ENCODE measurements at places on chromosomes 11 and 22. TPM values are rescaled to one million over a fixed set of nuclear protein-coding genes. Genes with fewer than 3 reads are reported as not detected.
A peak's percentile ranks its signal among the peaks of the same experiment; 100 is the strongest.

Gene RASD2
- total RNA-seq = 0.14 TPM

DNA sequence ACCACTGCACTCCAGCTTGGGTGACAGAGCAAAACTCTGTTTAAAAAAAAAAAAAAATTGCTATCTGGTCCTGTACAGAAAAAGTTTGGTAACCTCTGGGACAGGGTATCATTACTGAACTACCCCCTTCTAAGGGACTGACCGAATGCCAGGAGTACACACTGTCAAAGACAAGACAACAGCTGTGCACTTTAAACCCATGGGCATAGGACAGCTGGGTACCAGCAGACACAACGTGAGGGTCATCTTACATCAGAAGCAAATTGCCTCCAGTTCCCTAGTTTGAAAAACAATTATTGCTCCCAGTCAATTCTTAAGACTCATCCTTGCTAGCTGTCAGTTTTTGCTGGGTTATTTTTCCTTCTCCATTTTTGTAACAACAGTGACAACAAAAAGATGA, 17.8 kb downstream of the CD59 start:
- H3K27me3 ChIP-seq = no peaks in the 10 kb centered on the region
- H3K27ac ChIP-seq = no peak overlapping the region
- H3K4me1 ChIP-seq = peaks cover 57% of the 10 kb centered on the region
- no peak overlapping the region for H3K4me3 ChIP-seq

DNA sequence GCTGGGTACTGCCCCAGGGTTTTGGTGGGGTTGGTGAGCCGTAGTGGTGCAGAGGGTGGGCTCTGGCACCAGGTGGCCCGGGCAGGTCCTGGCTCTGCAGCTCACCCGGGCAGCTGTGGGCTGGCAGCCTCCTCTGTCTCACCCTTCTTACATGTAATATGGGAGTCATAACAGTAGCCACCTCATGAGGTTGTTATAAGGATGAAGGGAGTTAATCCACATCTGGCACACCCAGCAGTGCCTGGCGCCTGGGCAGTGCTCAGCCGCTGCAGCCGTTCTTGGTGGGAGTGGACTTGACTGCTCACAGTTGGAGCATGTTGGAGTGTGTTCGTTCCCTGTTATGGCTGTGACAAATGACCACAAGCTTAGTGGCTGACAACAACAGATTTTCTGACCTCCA, 28.7 kb downstream of the IGHMBP2 start:
- H3K4me1 ChIP-seq = no peaks in the 10 kb centered on the region
- H3K27me3 ChIP-seq = no peaks in the 10 kb centered on the region
- DNase-seq = no peak
- H3K36me3 ChIP-seq = peaks cover 67% of the 10 kb centered on the region

- H3K4me3 ChIP-seq = no peak overlapping the region
- H3K27me3 ChIP-seq = no peaks in the 10 kb centered on the region
- no peak overlapping the region for H3K27ac ChIP-seq
- no peak for DNase-seq
- no peaks in the 10 kb centered on the region for H3K36me3 ChIP-seq
Measured at GRCh38 chr22:18136563-18137320, 13.2 kb upstream of the USP18 start.

Gene OR51E2
- total RNA-seq = under 0.01 TPM

- peaks cover 26% of the 10 kb centered on the region for H3K4me1 ChIP-seq
- H3K4me3 ChIP-seq = peak overlapping the region; percentile 22
- peaks cover 99% of the 10 kb centered on the region for H3K27me3 ChIP-seq
- DNase-seq = no peak
- no peak overlapping the region for H3K27ac ChIP-seq
Measured at GRCh38 chr22:20430720-20431510, 6.7 kb downstream of the SCARF2 start.

- no peaks in the 10 kb centered on the region for H3K36me3 ChIP-seq
- peak; percentile 51 for DNase-seq
- H3K27ac ChIP-seq = no peak overlapping the region
- H3K27me3 ChIP-seq = peaks cover 4% of the 10 kb centered on the region
- no peak overlapping the region for H3K4me3 ChIP-seq
Measured at GRCh38 chr22:24521791-24522245, 26.7 kb downstream of the UPB1 start.

DNA sequence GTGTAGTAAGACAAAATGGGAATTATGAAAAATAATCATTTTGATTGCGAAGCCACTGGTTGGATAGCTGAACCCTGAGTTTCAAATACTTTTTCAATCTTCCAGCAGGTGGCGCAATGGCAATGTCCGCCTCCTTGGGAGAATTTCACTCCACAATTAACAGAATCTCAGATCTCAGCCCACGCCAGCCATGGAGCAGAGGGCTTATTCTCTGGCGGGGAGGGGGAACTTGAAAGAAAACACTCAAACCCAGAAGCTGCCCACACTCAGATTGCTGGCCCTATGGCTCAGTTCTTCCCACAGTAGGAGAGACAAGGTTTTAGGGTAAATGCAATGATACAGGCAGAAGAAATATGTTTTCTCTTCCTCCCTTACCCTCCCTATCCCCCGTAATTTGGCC, 38.7 kb upstream of the RCN1 start:
- no peak overlapping the region for H3K27ac ChIP-seq
- peak; percentile 13 for DNase-seq
- no peaks in the 10 kb centered on the region for H3K4me1 ChIP-seq
- H3K36me3 ChIP-seq = no peaks in the 10 kb centered on the region

- no peak for DNase-seq
- H3K36me3 ChIP-seq = no peaks in the 10 kb centered on the region
- H3K27me3 ChIP-seq = no peaks in the 10 kb centered on the region
Measured at GRCh38 chr11:78417175-78417887, at the start of gene GAB2. GAB2 (minus strand) TSS chr11:78417820; CDS start chr11:78417720, 100 bp downstream.

DNA sequence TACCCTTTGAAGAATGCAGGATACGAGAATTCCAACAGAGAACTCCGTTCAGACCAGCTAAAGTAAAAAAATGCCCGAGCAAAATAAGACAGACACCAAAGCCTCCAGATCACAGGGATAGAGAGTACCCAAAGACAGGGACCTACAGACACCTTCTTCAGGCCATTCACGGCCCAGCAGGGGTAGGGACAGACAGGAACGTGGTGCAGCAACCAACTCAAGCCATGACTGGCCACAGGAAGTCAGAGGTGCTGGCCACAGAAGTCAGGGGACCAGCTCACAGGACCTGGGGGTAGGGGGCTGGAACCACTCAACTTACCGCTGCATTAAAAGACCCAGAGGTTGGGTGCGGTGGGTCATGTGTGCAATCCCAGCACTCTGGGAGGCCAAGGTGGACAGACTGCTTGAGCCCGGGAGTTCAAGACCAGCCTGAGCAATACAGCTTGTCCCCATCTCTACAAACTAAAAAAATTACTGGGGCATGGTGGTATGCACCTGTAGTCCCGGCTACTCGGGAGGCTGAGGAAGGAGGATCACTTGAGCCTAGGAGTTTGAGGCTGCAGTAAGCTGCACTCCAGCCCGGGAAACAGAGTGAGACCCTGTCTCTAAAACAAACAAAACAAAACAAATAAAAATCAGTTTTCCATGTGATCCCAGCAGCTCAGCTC, 39.9 kb upstream of the COMT start:
- no peak overlapping the region for H3K4me3 ChIP-seq
- H3K4me1 ChIP-seq = peaks cover 28% of the 10 kb centered on the region
- no peak overlapping the region for H3K27ac ChIP-seq
- no peak for DNase-seq

Gene CPSF7
- 25.4 TPM for total RNA-seq

Gene IGSF9B
- 1.8 TPM for total RNA-seq

DNA sequence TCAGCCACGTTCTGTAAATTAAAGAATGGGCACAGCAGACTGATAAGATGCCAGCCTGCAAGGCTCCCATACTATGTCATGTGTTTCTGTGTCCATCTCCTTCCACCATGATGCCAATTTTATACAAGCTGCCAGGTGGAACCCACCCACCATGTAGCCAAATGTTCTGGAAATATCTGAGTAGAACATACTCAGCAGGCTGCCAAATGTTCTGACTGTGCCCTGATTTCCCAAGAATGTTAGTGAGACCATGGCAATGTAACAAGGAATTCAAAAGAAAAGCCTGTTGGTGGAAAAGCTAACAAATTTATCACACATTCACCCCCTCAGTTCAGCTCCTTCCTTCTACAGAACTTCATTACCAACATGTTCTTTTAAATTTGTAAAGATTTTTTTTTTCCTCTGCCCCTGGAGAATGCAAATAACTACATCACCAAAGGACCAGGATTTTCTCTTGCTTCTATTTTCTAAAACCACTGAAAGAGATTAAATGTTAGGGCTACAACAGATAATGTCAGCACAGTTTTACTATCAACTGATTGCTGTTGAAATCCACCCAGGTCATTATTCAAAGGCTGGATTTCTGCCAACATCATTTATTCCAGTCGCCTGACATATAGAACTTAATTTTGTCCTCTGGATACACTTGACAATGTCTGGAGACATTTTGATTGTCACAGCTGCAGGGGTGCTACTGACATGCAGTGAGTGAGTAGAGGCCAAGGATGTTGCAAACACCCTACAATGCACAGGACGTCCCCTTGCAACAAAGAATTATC, 3.1 kb downstream of the DMC1 start:
- H3K36me3 ChIP-seq = no peaks in the 10 kb centered on the region
- no peak overlapping the region for H3K27ac ChIP-seq
- H3K27me3 ChIP-seq = no peaks in the 10 kb centered on the region
- peaks cover 16% of the 10 kb centered on the region for H3K4me1 ChIP-seq

- DNase-seq = no peak
- H3K27ac ChIP-seq = no peak overlapping the region
- no peaks in the 10 kb centered on the region for H3K27me3 ChIP-seq
Measured at GRCh38 chr22:42319386-42319785, 48.9 kb upstream of the TCF20 start.

GRCh38 chr11:11370255-11370961, 17.4 kb upstream of the CSNK2A3 start:
- no peaks in the 10 kb centered on the region for H3K36me3 ChIP-seq
- no peak overlapping the region for H3K27ac ChIP-seq
- no peak overlapping the region for H3K4me3 ChIP-seq

Gene AGBL2
- total RNA-seq = 2.7 TPM

Measured in thymus (tissue), 14 donors.